ENCODE measurements at places on chromosomes 4 and X.

- DNase-seq = no peak
Measured at GRCh38 chr4:93303440-93303839, 525.1 kb upstream of the ATOH1 start.

GRCh38 chr4:148054275-148054674 lies 322.4 kb downstream of the ARHGAP10 start:
- no peak for DNase-seq

DNA sequence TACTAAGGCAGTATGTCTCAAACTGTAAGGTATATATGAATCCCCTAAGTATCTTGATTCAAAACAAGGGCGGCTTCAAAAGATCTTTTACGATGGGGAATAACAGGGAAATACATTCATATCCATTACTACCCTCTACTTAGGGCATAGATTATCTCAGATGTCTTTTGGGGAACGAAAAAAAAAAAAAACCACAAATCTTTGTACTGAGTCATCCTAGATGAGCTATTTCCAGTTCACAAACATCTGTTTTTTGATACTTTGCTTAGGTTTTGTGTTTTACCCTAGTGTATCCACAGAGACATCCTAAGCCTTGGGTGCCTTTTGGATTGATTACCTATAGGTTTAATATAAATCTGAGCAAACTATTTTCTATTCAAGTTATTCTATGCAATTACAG lies 457.2 kb downstream of the NLGN4X start:
- no peak for DNase-seq

DNA sequence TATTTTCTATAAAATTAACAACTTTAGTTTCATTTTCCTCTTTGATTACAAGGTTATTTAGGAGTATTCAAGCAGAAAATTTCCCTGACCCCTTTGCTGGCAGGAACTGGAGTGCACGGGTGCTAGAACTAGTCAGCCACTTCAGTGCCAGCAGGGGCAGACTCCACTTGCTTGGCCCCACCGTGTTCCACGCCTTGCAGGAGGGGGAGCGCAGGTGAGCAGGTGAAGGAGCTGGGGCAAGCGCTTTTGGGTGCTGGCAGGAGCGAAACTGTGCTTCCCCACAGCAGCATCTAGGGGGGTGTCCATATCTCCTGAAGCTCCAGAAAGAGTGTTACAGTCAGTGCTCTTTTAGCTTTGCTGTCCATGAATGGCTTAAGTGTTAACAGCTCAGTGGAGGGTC lies 45.5 kb downstream of the MID2 start:
- no peak for DNase-seq

- DNase-seq = no peak
Measured at GRCh38 chrX:49901048-49901447, 21.3 kb upstream of the CLCN5 start.

DNA sequence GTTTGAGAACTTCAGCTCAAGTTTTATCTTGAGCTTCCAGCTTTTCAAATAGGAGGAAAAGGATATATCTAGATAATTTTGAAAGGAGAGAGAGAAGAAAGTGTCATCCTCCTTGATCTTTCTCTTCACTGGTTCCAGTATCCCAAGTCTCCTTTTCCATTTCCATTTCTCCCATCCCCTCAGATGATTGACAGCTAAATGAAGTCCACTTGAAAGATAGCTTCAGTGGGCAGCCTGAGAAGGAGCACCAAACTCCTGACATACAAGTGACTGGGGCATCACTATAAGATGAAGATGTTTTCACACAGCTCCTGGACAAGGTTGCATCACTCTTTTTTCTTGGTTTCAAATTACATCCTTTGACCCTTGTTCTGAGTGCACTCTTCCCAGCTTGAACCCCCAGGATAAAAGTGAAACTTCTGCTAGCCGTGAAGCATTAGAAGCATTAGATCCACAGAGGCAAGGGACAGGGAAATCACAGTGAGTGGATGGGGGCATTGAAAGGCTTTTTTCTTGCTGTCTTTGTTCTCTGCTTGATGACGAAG lies 17.5 kb upstream of the MAGEA10 start:
- DNase-seq = no peak

DNA sequence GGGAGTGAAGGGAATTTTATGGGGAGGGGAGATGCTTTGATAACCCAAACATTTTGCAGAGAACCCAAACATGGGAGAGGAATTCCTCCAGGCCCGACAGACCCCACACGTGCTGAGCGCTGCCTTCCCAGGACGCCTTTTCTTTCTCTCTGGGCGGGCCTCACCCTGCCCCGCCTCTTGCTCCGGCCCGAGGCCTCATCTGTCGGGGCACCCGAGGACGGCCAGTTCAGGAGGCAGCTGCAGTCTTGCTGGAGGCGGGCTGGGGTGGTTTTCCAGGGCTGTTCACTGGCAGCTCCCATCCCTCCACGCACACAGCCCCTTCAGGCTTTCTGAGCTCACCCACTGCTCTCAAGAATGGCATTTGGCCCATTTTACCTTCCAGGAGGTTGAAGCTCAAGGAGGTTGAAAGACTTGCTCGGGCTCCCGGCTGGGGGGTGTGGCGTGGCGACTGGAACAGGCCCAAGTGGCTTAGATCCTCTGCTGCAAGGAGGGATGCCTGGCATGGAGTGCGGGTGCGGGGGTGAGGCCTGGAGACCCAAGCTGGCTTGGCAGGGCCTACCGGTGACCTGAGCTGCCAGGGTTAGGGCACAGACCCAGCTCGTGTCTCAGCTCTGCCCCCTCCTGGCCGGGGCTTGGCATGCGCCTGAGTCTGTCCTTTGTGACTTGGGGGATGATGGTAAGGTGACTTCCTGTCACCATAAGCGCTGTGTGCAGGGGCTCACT lies 99.2 kb downstream of the PSAPL1 start:
- peak; percentile 57 for DNase-seq

DNA sequence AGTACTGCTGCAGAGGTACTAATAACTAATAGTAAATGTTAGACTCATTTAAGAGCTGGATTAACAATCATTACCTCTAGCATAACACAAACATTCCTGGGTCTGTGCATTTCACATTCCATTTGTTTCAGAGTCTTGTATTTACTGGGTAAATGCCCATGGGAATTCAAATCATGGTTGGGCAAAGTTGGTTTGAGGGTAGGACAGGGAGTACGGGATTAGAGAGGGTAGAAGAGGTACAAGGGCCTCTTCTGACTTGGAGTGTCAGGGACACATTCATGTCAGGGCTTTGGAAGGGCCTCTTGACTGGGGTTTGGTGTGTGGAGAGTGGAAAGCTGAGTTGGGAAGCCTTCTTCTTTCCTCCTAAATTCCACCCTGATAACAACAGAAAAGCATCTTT lies 65.9 kb downstream of the WWC2 start:
- no peak for DNase-seq

DNA sequence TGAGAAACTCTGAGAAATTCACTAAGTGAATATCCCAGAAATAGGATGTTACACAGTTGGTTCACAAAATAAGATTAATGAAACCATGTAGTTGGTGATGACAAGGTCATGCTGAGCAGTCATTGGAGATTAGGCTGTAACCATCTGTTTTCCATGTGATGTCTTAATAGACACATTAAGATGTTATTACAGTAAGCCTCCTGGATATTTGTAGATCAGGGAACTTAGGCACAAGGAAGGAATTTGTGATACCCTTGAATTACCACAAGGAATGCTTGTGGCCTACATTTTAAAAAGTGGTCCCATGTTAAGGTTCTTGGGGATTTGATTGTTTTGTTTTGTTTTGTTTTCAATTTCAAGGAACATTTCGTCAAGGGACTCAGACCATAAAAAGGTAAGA lies 185.6 kb upstream of the BANK1 start:
- DNase-seq = no peak

GRCh38 chr4:56360071-56360470 lies 27.2 kb downstream of the AASDH start:
- DNase-seq = no peak

GRCh38 chr4:139312552-139313332 lies 10.5 kb upstream of the NDUFC1 start:
- DNase-seq = no peak

GRCh38 chr4:81688085-81688484 lies 216.4 kb upstream of the RASGEF1B start:
- DNase-seq = no peak

- DNase-seq = no peak
Measured at GRCh38 chr4:156763511-156763910, 208.1 kb downstream of the PDGFC start.

GRCh38 chrX:22746081-22746480 lies 253.7 kb upstream of the DDX53 start:
- DNase-seq = no peak

- peak; percentile 63 for DNase-seq
Measured at GRCh38 chrX:373641-374471, 12.9 kb downstream of the PPP2R3B start.

- DNase-seq = peak; percentile 45
Measured at GRCh38 chr4:20251796-20252655, at the start of gene SLIT2. Gene SLIT2 (plus strand): TSS chr4:20251905. CDS start chr4:20253816, 1,911 bp downstream.

DNA sequence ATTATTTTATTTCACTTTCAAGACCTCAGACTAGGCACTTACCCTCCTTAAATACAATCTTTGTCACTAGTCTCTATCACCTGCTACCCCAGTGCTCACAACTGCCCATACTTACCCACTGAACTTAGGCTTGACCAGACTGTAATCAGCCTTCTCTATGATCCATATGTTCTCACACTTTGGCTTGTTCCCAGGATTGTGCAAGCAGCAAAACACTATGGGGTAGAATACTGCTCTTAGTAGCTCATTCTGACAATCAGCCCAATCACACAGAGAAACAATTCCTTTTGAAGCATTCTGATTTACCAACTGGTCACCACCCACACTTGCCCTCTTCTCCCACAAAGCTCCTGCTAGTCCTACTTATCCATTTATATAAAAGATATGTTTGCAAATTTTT lies 878.3 kb downstream of the FSTL5 start:
- DNase-seq = no peak

DNA sequence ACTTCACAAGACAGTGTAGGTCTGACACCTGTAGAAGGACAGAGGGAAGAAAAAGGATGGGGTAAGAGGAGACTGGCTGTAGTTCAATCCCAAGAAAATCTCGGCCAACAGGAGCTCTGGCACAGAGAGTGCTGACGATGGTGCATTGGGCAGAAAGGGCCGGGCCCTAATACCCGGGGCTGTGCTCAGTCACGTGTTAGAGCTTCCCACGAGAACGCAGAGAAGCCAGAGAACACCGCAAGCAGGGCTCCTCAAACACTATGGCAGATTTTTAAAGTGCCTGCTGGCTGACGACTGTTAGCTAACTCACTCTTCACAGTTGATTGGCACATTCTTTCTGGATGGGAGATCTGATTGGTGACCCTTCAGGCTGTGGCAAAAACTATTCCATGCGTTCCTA lies 35.5 kb downstream of the EREG start:
- no peak for DNase-seq

- no peak for DNase-seq
Measured at GRCh38 chr4:23225564-23225963, 532.8 kb downstream of the GBA3 start.

GRCh38 chr4:82770607-82771006 lies 28.0 kb downstream of the SCD5 start:
- no peak for DNase-seq

GRCh38 chr4:14361084-14361483 lies 641.2 kb upstream of the CPEB2 start:
- no peak for DNase-seq

DNA sequence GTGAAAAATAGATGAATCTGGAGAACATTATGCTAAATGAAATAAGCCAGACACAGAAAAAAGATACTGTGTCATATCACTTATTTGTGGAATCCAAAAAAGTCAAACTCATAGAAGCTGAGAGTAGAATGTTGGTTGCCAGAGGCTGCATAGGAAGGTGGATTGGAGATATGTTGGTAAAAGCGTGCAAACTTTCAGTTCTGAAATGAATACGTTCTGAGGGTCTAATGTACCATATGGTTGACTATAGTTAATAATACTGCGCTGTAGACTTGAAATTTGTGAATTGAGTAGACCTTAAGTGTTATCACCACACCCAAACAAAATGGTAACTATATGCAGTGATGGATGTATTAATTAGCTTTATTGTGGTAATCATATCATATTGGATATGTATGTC lies 45.0 kb upstream of the UPRT start:
- no peak for DNase-seq

DNA sequence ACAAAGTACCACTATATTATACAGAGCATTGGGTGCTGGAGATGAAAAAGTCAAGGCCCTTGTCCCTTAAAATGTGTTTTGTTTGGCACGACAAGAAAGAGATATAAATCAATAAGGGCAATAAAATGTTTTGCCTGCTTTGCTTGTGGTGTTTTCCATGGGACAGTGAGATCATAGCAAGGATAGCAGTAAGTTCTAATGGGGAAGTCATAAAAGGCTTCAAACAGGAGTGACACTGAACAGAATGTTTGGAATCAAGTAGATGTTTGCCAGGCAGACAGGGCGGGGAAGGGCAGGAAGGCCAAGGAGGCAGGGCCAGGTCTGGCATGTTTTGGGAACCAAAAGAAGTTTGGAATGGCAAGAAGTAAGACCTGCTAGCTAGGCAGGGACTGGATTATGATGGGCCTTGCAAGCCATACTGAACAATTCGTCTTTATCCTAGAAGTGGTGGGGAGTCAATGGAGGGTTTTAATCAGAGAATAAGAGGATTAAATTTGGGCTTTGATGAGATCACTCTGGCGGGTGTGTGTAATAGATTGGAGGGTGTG lies 16.4 kb downstream of the FGF2 start:
- DNase-seq = no peak

GRCh38 chr4:73211968-73212367 lies 46.6 kb downstream of the ANKRD17 start:
- DNase-seq = no peak

DNA sequence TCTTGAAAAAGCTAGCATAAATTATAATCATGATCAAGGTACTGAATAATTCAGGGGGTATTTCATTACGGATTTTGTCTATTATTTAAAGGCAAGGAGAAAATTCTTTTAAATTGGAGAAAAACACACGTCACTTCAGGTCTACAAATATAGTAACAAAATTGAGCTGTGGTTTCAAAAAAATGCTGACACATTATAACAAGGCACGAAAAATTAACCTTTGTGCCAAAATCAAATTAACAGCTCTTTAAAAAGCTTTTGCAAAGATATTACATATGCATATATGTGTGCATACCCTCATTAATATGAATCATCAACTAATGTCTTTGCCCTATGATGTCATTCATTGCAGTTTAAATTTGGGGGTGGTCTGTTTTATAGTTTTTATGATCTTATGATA lies 44.3 kb downstream of the UNC5C start:
- DNase-seq = no peak

Measured in stimulated activated CD4-positive, alpha-beta T cell treated with anti-CD3 and anti-CD28 coated beads, Interleukin-2, amount 100 ng/mL, for 24 hours (primary cell).